ENCODE measurements at places on chromosomes 13 and 19. TPM values are rescaled to one million over a fixed set of nuclear protein-coding genes. Genes with fewer than 3 reads are reported as not detected.
A peak's percentile ranks its signal among the peaks of the same experiment; 100 is the strongest.

Gene HS6ST3
- total RNA-seq: 25.3 TPM

GRCh38 chr19:17610384-17610783 lies 54.9 kb downstream of the COLGALT1 start:
- DNase-seq: no peak

GRCh38 chr19:4007836-4008539 lies 452 bp downstream of the PIAS4 start:
- peak; percentile 37 for DNase-seq

Gene INSR
- 93.3 TPM for total RNA-seq

Gene SDHAF1
- 13.9 TPM for total RNA-seq

DNA sequence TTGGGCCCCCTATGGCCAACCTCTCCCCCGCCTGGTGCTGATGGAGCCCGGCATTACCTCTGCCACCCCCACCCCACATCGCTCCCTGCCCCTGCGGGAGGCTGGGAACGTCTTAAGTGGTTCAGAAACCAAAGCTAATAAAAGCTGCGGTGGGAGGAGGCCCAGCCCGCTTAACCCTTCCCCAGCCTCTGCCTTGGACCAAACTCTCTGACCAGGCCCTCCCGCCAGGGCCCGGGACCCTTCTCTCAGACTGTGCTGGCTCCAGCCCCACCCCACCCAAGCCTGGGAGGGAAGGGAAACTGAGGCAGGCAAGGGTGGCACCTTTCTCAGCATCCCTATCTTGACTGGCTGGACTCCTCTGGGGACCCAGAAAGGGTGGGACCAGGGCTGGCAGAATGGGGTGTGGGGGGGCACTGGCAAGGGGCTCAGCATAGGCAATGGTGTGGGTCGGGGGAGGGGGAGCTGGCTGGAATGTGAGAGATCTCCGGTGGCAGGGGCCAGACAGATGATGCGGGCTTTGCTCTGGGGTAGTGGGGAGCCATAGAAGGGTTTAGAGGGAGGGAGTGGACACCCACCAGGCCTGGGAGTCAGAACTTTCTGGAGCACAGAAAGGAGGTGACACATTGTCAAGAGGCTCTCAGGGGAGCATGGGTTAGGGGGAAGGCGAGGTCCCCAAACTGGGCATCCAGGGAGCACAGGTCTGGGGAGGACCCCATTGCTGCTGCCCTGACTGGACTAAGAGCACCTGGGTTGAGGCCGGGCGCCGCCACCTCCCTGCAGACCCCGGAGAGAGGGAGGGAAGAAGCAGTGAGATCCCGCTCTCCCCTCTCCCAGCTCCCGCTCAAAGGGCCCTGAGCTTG lies 21.9 kb downstream of the SMIM24 start:
- DNase-seq: no peak

Gene KCNRG
- total RNA-seq: 31.8 TPM

Gene SELENOV
- 0.41 TPM for total RNA-seq

- DNase-seq: no peak
Observed at GRCh38 chr19:36225219-36225892, 10.4 kb downstream of the ZNF146 start.

DNA sequence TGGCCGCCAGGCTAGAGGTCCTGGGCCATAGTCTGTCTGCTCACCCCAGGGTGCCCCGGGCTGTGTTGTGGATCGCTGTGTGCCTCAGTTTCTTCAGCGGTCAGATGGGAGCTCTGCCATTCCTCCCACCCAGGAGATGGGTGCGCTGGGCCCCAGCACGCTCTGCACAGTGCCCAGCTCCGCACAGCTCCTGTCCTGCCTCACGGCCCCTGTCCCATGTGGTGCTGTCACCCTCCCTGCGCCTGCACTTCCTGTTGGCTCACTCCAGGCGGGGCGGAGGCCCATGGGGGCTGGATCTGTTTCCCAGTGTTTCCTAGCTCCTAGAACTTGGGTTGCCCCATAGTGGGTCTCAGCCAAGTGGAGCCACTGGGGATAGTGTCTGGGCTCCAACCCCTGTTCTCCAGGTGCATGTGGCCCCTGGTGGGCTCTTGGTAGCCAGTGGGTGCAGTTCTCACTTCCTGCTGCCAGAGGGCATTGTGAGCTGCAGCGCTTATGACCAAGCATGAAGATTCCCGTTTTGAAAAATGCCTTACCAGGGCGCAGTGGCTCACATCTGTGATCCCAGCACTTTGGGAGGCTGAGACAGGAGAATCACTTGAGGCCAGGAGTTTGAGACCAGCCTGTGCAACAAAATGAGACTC lies 69.8 kb downstream of the KDM4B start:
- DNase-seq: no peak

Gene SSC5D
- total RNA-seq: under 0.01 TPM

GRCh38 chr13:72384879-72385278 lies 342.6 kb downstream of the MZT1 start:
- no peak for DNase-seq

DNA sequence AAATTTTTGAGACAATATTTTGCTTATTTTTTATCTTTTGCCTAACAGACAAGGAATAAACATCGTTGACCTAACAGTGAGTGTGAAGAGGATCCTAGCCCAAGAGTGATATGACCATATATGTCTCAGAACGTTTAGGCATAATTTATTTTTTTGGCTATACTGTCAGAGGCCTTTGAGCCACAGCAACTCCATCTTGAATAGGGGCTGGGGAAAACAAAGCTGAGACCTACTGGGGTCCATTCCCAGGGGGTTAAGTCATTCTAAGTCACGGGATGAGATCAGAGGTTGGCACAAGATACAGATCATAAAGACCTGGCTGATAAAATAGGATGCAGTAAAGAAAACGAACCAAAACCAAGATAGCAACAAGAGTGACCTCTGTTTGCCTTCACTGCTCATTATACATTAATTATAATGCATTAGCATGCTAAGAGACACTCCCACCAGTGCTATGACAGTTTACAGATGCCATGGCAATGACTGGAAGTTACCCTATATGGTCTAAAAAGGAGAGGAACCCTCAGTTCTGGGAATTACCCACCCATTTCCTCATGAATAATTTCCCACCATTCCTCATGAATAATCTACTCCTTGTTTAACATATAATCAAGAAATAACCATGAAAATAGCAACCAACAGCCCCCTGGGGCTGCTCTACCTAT lies 510.9 kb upstream of the PCDH9 start:
- DNase-seq: no peak

- no peak for DNase-seq
Observed at GRCh38 chr13:73173279-73173811, 114.5 kb downstream of the KLF5 start.

DNA sequence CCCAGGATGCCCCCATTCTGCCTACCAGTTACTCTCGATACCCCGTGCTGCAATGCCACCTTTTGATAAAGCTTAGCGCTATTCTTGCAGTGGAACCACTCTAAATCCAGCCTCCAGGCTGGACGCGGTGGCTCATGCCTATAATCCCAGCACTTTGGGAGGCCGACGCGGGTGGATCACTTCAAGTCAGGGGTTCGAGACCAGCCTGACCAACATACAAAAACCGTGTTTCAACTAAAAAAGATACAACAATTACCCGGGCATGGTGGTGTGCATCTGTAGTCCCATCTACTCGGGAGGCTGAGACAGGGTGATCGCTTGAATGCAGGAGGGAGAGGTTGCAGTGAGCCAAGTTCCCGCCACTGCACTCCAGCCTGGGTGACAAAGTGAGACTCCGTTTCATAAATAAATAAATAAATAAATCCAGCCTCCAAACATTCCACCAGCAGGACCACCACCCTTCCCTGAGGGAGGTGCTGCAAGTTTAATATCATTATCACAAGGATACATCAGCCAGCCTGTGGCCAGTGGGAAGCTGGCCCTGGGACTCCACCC lies 27.7 kb downstream of the CYP2B6 start:
- no peak for DNase-seq

GRCh38 chr19:18636183-18636968 lies 452 bp upstream of the KLHL26 start:
- DNase-seq: peak; percentile 97

DNA sequence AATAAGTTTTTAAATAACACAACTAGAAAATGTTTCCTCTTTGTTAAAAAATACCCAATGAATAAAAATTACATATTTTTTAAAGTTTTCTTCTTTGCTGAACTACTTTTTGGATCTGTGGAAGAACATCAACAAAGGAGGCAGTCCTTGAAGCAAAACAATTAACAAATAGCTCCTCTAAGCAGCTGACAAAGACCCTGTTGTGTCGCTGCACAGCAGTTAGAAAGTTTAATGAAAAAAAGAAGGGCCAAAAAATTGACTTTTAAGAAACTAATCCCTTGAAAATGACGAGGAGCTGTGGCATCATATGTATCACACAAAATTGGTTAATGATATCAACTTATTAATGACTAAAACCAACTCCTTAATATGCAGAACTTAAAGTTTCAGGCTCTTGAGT lies 72.1 kb downstream of the SLITRK1 start:
- no peak for DNase-seq

DNA sequence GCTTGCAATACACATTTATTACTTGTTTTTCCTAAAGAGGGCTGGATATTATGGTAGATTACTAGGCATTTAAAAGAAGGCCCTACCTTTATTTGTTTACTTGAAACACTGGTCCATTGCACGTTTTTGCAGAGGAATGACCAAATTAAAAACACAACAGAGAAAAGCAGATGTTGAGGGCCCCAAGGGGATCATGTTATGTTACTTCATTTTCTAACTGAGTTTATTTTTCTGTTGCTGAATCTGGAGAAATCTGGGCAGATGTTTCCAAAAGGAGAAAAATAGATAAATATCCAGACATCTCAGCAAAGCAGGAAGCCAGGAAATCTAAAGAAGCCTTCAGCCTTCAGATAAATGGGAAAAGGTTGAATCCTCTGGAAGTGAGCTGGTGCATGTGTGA lies 353.0 kb downstream of the NDFIP2 start:
- DNase-seq: no peak

GRCh38 chr19:16945762-16946465 lies 57.1 kb downstream of the F2RL3 start:
- no peak for DNase-seq

Gene PSG11
- total RNA-seq: not detected

DNA sequence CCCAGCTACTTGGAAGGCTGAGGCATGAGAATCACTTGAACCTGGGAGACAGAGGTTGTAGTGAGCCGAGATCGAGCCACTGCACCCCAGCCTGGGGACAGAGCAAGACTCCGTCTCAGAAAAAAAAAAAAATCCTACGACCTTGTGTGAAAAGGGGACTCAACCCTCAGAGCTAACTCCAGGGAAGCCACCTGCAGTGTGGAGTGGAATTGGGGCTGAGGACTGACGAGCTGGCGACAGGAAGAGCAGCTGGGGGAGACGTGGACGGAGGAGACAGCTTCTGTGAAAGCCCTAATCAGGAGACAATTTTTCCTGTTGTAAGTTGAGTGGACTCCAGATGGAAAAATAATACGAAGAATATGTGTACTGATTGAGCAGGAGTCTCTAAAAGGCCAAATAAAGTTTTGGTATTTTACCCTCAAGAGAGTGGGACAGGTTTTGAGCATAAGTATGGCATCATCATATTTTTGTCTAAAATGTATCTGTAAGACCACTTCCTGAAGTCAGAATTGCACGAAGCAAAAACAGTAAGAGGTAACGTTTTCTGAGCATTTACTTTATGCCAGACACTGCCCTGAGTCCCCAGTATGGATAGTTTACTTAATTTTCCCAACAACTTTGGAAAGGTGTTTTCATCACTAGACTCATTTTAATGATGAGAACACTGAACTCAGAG lies 12.0 kb upstream of the LAIR1 start:
- no peak for DNase-seq

DNA sequence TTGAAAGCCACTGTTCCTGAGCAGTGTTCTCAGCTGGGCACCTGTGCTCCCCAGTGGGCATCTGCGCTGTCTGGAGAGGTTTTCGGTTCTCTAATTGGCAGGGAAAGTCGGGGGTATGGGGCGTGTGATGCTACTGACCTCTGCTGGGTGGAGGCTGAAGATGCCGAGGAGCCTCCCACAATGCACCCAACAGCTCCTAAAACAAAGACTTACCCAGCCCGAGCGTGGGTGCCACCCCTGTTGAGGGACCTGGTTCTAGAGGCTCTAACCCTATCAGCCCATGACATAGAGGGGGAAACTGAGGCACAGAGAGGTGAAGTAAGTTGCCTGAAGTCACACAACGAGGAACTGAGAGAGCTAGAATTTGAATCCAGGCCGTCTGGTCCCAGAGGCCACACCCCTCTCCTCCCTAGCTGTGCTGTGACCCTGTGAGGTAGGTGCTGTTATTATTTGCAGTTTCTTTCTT lies 2.3 kb downstream of the SPACA4 start:
- DNase-seq: no peak

DNA sequence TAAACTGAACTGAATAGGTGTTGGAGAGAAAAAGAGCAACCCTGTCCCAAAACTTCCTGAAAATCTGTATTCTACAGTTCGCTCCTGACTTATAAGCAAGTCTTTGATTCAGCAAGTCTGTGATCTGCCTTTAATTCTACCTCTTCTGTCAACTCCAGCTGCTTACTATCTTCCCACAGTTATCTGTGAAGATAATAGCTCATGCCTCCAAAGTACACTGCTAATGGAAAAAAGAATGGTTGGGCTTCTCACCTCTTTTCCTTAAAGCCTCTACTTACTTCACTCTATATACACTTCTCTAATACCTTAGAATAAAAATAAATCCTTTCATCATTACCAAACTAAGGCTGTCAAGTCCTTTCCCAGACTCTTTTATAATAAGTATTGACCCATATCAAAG lies 391.5 kb upstream of the MIR17HG start:
- DNase-seq: no peak

Gene CCDC70
- not detected for total RNA-seq

DNA sequence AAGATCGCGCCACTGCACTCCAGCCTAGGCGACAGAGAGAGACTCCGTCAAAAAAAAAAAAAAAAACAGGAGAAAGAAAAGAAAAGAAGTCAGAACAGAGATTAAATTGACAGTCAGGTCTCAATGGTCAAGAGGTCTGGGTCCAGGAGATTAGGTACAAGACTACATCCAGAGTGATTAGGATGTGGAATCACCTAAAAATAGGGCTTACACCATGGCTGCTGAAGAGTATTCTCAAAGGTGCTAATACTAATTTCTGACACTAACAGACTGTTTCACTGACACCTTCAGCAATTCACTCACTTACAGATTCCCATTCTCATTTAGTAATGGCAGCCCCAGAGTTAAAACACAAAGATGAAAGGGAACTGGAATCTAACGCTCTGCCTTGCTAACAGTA lies 91.7 kb downstream of the TBC1D4 start:
- DNase-seq: no peak

GRCh38 chr19:18940769-18941627 lies at the start of gene HOMER3:
Gene HOMER3 (minus strand): TSS chr19:18941217. CDS start chr19:18938982, 2,235 bp downstream.
- peak; percentile 95 for DNase-seq

DNA sequence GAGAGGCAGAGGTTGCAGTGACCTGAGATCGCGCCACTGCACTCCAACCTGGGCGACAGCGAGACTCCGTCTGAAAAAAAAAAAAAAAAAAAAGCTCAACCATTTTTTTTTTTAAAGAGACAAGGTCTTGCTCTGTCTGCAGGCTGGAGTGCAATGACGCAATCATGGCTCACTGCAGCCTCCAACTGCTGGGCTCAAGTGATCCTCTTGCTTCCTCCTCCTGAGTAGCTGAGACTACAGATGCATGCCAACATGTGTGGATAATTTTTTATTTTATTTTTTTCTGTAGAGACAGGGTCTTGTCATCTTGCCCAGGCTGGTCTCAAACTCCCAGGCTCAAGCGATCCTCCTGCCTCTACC lies 10.3 kb downstream of the EHD2 start:
- DNase-seq: no peak

GRCh38 chr19:46616631-46617322 lies 8.1 kb downstream of the PTGIR start:
- DNase-seq: no peak

- DNase-seq: no peak
Observed at GRCh38 chr19:17549085-17549740, 6.2 kb upstream of the COLGALT1 start.

- no peak for DNase-seq
Observed at GRCh38 chr19:29287061-29287460, 74.1 kb upstream of the UQCRFS1 start.

Gene IGFL2
- 0.82 TPM for total RNA-seq

Data from frontal cortex (tissue), 4 donors.